ENCODE measurements at places on chromosomes 6 and 20.

DNA sequence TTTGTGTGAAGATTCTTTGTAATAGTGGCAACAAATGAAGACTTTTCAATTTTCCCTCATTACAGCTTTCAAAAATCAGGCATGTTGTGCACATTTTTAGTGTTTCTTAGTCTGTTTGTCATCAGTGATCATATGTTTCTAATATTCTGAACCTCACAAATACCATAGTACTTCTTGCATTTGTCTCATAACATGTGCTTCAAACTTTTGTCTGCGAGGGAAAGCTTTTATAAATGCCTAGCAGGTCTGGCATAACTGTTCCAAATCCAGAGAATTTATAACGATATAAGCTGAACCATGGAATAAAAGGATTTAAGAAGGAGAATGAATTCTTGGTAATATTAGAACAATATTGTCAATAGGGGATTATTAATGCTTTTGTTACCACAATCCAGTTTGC lies 670.2 kb downstream of the RFPL4B start:
- no peak for DNase-seq

DNA sequence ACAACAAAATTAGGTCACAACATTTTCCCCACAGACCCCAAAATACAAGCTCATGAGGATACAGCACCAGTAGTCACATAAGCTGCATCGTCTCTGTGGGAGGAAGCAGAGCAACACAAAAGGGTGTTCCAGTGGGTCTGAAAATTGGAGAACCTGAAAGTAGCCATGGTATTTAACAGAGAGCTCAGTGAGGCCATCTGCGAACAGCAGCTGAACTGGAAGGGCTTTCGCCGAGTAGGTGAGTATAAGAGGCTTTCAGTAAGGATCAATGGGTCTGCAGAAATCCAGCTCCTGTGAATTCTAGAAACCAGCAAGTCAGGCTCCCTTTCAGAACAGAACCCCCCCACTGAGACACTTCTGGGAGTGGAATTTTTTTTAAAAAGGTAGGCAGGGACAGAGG lies 120.0 kb upstream of the RREB1 start:
- DNase-seq: no peak

- no peak for DNase-seq
Observed at GRCh38 chr6:167907837-167908681, 81.3 kb downstream of the AFDN start.

GRCh38 chr6:47690214-47690613 lies 8.2 kb upstream of the ADGRF4 start:
- no peak for DNase-seq

DNA sequence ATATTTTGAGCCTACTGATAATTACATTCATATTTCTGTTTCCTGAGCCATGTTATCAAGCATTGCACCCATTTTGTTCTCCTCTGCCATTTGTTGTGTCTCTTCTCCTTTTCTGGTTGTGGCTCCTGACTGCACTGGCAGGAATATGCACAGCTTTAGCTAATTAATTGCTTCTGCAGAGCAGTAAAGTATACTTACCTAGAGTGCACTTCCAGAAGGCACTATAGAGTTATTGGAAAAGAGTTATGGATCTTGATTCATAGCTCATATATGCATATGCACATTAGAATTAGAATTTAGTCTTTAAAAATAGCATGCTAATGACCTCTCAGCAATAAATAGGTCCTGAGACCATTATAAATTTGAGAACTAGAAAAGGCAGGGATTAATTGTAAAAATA lies 262.6 kb downstream of the NKAIN2 start:
- no peak for DNase-seq

GRCh38 chr6:97689078-97689754 lies 406.2 kb upstream of the MMS22L start:
- DNase-seq: no peak

GRCh38 chr20:53493311-53493857 lies 100.3 kb downstream of the ZNF217 start:
- DNase-seq: no peak

- no peak for DNase-seq
Observed at GRCh38 chr6:143074670-143075318, 14.1 kb downstream of the AIG1 start.

DNA sequence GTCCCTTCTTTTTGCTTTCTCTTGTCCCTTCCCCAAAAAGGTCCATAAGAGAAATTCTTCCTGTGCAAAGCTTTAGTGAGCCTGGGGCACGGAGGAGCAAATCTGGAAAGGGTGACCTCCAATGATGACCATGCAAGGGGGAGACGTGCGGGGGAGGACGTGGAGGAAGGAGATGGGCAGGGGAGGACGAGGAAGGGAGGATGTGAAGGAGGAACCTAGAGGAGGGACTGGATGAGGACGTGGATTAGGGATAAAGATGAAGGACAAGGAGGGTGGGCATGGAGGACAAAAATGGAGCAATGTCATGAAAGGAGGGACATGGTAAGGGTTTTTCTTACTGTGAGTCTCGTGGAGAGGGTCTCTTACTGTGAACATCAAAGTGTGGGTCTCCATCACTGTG lies 139.5 kb downstream of the ERMARD start:
- no peak for DNase-seq

GRCh38 chr20:22055981-22056380 lies 350.5 kb downstream of the PAX1 start:
- DNase-seq: no peak

GRCh38 chr20:43774754-43775153 lies 48.0 kb upstream of the GTSF1L start:
- DNase-seq: no peak

- DNase-seq: no peak
Observed at GRCh38 chr20:53517146-53517545, 76.5 kb downstream of the ZNF217 start.

- DNase-seq: no peak
Observed at GRCh38 chr6:81820980-81821379, 68.5 kb upstream of the TENT5A start.
